ENCODE measurements at places on chromosomes 5 and 9.

DNA sequence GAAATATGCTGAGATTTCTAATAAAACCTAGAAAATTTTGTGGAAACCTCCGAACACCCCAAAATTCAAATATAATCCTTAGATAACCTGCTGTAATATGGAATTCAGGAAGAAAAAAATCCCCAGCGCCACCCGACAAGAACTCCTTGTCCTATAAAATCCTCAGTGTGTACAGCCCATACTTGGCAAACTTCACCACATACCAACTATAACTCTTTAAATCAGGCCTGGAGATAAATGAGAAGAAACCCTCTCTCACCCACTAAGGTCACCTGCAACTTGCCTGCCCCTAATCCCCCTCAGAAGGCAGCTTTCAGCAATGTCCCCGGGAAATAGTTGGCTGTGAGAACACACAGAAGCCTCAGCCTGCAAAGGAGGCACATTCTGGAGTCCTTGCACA is 90.5 kb downstream of the SH3TC2 start:
- no peak for DNase-seq

DNA sequence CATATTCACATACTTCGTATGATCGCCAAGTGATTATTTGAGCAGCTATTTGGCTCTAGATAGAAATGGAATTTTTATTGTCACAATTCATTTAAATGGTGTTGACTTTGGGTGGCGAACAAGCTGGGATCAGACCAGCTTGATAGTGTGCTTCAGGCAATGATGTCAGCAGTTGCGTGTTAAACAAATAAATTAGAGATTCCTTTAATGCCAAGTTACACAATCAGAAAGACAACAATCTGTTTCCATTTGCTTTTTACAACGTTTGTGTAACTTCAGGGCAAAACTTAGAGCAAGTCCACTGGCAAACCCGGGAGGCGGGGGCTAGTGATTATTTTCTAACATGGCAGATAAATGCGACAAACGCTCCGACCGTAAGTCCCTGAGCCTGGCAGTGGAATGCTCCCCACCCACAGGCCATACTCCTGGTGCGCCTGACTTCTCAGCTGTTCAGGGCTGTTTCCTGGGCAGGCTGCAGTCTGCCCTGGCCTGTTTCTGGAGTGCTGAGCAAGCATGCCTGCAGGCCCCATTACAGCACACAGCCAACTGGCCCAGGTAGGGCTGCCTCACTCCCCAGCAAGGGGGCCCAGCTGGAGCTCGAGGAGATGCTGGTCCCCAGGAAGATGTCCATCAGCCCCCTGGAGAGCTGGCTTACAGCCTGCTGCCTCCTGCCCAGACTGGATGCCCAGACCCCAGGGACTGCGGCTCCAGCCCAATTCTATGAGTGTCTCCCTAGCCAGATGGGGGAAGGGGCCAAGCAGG is 88.7 kb downstream of the BASP1 start:
- DNase-seq: peak; percentile 53

- DNase-seq: no peak
Observed at GRCh38 chr9:91039835-91040140, 238.2 kb downstream of the SYK start.

DNA sequence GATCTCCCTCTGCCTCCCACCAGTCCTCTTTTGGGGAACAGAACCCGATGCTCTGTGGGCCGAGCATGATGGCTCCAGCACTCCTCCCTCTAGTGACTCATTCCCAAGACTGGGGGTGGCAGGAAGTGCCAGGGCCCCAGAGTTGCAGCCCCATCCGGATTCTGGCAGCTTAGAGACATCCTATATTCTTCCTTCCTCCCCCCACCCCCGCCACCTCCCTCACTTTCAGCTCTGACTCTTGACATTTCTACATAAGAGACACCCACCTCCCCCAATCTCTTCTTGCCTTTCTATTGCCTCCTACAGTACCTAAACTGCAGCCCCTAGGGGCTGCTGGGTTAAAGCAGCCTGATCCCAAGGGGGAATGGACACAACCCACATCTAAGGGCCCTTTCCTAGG is 47.1 kb upstream of the MATR3 start:
- no peak for DNase-seq

DNA sequence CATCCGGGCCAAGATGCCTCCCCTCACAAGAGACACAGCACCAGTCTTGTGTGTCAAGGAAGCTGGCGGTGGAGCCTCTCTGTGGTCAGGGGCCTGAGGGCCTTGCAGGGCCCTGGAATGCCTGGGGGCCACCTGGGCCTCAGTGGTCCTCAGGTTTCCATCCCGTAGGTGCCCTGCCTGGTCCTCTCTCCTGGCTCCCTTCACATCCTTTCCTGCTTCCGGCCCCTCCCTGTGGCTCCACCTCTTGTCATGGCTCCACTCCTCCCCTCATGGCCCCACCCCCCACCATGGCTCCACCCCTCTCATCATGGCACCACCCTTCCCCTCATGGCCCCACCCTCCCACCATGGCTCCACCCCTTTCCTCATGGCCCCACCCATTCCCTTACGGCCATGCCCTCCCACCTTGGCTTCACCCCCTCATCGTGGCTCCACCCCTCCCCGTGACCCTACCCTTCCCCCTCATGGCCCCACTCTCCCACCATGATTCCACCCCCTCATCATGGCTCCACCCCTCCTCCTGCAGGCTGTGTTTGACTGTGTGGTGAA is 175.8 kb downstream of the CACNA1B start:
- DNase-seq: no peak

DNA sequence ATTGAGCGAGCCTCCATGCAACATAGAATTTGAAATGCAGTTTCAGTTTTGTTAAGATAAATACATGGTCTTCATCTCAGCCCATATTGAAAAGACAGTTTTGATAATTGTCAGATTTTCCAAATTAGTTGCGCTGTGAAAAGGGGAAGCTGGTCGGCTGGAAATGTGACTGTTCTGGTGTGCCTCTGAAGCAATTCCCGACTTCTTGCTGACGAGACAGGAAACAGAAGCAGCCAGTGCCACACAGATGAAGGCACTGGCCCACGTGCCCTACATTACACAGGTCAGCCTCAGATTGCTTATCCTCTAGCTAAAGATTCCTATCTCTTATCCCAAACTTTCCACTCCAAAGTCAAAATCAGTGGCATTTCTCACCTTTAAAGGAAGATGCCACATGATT is 214.1 kb upstream of the TLE4 start:
- no peak for DNase-seq

Data from SHP77 (cell line).